ENCODE measurements at places on chromosomes 7 and 10.

DNA sequence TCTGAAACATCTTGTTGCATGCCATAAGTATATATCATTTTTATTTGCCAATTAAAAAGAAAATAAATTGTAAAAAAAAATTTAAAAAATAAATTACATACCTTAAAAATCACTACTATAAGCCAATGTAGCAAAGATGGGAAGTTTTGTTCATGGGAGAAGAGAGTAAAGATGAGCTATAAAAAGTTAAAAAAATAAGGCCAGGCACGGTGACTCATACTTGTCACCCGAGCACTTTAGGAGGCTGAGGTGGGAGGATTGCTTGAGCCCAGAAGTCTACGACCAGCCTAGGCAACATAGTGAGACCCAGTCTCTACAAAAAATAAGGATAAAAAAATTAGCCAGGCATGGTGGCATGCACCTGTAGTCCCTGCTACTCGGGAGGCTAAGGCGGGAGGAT lies 8.4 kb upstream of the STK32C start:
- DNase-seq: no peak

DNA sequence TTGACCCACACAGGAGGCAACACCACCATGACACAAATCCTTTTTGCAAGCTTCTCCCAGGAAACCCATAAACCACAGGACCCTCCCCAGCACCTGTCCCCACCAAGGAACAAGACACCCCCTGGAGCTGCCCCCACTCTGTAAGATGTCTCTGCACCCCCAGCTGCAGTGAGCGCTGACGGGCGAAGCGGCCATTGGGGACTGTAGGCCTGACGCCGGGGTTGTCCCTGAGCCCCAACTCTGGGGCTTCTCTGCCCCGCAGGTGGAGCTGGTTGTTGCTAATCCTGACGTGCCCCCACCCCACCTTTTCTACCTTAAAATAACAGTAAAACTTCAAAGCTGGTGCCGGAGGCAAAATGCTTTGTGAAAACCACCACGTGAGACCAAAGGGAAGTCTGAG lies 94.7 kb upstream of the PPP2R2D start:
- DNase-seq: no peak

- peak; percentile 94 for DNase-seq
These were observed 19.8 kb upstream of the COL1A2 start for GRCh38 chr7:94374721-94375566.

- no peak for DNase-seq
These were observed 165.8 kb downstream of the TMEM178B start for GRCh38 chr7:141239661-141240060.

DNA sequence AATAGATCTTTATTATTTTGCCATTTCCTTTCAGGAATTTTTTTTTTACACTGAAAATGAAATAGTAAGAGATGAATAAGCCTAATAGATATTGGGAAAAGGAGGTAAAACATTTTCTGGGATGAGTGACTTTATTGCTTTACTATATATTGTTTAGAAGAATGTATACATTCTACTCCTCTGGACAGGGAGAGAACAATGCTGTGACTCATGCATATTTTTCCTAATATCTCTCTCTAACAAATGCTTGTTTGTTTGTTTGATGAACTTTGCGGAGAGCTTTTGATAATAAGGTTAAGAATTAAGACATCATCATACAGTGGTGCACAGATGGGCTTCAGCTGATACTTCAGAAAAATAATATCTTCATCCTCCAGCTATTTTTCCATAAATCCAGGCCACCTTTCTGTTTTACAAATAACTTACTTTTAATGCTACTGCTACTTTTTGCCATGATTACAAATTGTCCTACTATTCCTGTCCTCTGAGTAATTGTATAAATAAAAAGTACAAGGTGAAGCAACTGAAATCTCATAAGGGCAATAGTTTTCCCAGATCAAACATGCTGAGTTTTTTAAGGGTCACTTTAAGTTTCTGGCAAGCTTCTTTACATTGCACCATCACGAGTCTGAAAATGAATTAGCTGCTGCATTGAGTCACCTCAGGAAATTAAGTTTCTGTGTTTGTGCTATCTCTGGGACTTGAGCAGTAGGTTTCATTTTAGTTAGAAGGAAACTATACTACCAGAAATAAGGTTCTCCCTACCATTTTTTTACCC lies 207.3 kb upstream of the POT1 start:
- peak; percentile 24 for DNase-seq

DNA sequence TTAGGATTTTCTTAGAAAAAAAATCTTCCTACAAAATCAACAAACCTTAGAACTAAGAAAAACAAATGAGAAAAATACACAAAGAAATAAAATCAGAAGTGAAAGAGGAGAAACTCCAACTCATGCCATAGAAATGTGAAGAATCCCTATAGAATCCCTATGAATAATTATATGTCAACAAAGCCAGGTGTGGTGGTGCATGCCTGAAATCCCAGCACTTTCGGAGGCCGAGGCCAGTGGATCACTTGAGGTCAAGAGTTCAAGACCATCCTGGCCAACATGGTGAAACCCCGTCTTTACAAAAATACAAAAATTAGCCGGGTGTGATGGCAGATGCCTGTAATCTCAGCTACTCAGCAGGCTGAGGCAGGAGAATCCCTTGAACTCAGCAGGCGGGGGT lies 27.1 kb downstream of the ACSM6 start:
- DNase-seq: no peak

DNA sequence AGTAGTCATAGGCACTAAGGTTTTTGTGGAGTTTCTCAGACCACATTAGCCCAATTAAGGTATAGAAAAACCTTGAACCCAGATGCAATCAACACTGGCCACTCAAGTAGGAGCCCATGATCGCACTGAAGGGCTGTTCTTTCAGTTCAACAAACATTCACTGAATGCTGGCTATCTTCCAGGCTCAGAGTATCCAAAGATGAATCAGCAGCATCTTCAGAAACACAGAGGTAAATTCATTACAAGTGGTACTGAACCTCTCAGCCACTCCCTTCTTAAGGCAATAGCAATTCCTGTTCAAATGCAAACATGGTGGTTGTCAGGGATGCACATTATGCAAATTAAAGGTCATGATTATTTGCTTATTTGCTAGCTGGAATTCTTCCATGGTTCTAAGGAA lies 17.1 kb downstream of the KCNK18 start:
- no peak for DNase-seq

DNA sequence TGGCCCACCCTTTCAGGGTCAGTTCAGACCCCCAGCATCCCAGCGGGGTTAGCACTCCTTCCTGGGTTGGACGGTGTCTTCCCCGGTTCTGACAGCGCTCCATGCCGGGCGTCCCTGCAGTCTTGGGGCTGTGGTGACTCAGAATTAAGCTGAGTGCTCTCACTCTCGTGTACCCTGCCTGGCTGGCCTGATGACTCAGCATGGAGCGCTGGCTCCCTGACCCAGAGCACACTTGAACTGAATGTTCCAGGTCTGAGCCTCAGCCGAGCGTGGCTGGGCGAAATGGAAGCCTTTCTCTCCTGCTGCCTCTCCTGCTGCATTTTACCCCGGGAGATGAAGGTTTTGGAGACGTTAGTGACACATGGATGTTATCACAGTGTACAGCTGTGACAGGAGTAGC lies 7.1 kb downstream of the BAG3 start:
- DNase-seq: peak; percentile 81

GRCh38 chr10:75764974-75765788 lies 333.8 kb downstream of the LRMDA start:
- DNase-seq: no peak

- DNase-seq: no peak
These were observed at the start of gene ASB10 for GRCh38 chr7:151186640-151187408. TSS of gene ASB10 (minus strand) at chr7:151187250. CDS start at chr7:151187130, 120 bp downstream.

- DNase-seq: no peak
These were observed 252.9 kb downstream of the WDR37 start for GRCh38 chr10:1308962-1309616.

- no peak for DNase-seq
These were observed 683.2 kb downstream of the LRMDA start for GRCh38 chr10:76114581-76115001.

- no peak for DNase-seq
These were observed 93.7 kb downstream of the CAMK1D start for GRCh38 chr10:12443026-12443425.

GRCh38 chr10:80277016-80277415 lies 12.4 kb downstream of the MAT1A start:
- DNase-seq: no peak

DNA sequence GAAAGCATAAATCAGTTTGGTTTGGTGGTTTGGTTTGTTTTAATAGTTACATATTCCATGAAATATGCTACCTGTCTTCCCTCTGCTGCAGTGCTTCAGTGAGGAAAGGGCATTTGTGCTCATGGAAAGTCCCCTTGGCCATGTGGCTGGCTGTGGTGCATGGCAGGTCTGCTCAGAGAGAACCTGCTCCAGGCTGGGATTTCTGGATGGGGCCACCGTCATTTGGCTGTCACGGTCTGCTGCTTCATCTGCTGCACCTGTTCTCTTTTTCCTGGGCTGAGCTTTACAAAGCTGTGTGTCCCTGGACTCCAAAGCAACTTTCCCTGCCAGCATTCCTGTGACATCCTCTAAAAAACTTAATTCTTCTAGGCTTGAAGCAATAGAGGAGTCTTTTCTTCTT lies 8.9 kb downstream of the CDK14 start:
- no peak for DNase-seq

- no peak for DNase-seq
These were observed 5.2 kb downstream of the GRIFIN start for GRCh38 chr7:2471022-2471329.

DNA sequence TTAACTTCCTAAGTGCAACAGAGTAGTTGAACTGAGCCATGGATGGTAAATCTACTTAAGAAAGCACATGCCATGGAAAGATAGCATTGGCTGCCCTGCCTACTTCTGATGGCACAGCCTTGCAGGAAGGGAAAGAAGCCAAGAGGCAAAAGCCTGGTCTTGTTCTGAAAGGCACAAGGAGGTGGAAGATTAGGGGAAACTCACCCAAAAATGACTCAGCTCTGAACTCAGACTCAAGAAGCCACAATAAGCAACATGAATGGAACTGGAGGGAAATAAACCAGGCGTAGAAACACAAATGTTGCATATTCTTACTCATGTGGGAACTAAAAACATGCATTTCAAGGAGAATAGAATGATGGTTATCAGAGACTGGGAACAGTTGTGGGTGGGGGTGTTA lies 20.8 kb upstream of the ALOX5 start:
- no peak for DNase-seq

DNA sequence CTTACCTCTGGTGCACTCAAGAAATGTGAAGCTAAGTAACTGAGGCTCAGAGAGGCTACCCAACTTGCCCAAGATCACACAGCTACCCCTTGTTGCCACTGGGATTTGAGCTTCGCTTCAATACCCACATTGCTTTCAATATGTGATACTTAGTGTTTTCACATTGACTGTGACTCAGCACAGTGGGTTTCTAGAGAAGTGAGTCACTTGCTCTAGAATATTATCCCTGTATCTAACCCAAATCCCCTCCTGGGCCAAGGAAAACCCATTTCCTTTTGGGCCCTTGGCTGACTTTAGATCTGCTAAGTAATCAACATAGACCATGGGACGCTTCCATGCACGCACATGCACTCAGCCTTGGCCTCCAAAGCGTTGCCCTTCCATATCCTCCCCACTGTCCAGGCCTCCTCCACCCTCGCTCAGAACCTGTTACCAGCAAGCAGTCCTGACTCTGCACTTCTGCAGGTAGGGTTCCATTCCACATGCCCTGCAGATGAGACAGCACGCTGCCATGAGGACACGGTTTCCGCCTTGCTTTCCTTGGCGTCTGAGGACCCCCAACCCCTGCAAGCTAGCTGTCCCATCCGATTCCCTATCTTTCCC lies 87.7 kb upstream of the CHST15 start:
- no peak for DNase-seq

DNA sequence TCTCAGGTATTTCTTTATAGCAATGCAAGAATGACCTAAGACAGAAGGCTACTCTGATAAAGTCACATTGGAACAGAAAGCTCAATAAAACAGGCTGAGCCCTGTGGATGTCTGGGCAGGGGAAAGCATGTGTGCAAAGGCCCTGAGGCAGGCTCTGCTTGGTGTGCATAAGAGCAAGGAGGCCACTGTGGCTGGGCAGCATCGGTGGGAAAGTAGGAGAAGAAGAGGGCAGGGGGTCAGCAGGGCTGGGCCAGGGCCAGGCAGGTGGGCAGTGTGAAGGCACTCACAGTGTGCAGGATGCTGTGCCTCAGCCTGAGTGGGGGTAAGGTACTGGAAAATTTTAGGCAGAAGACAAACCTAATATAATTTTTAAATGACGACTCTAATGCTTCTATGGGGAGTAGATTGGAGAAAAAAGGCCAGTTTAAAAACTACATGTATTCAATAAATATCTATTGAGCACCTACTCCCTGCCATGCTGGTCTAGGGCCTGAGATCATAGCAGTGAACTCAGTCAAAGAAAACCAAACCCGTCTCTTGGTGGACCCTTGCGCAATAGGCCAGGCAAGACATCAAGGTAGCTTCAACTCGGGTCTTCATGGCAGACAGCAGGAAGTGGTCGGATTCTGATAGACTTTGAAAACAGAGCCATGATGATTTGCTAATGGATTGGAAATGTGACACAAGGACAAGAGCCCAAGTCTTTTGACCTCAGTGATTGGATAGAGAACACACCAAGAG lies 572.3 kb downstream of the TCERG1L start:
- no peak for DNase-seq

- no peak for DNase-seq
These were observed 80.6 kb downstream of the SNX10 start for GRCh38 chr7:26372249-26372648.

- DNase-seq: peak; percentile 88
These were observed 149.5 kb downstream of the ARID5B start for GRCh38 chr10:62050893-62051433.

- DNase-seq: peak; percentile 0
These were observed 506.0 kb downstream of the POM121L12 start for GRCh38 chr7:53541475-53541874.

- no peak for DNase-seq
These were observed 102.8 kb upstream of the RET start for GRCh38 chr10:42973870-42974692.

- DNase-seq: no peak
These were observed 8.6 kb upstream of the CCDC7 start for GRCh38 chr10:32437334-32437733.

DNA sequence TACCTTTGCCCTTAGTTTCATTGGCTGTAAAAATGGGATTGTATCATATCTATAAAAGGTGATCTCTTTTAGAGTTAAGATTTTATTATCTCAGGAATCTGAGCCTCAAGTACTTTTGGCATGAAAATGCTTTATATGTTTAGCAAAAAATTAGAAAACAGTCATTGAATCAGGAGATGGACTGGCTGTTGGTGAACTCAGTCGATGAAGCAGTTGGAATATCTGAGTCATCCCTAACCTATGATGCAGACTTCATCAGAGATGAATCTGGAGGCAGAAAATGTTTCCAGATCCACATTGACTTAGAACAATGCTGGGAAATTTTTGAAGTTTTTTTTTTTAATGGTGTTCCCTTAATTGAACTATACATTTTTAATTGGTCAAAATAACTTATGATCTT lies 228.5 kb downstream of the SLC25A13 start:
- peak; percentile 36 for DNase-seq

DNA sequence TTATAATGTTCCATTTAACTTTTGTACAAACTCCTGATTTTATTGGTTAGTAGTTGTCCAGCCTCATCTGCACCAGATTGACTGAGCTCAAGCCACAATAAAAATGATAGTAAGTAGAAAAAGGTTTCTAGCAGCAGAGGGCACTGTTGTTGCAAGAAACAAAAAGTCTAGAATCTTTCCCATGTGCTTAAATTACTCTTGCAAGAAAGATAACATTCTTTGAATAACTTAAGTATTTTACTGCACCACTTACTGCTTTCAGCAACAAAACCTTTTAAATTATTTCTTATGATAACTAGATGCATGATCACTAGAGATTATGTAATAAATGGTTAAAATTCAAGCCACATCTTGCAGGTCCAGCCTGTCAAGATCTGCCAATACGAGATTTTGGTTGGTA lies 27.0 kb downstream of the LMOD2 start:
- DNase-seq: peak; percentile 20
